ENCODE measurements at places on chromosomes 2 and 18.

- no peak for DNase-seq
Measured at GRCh38 chr18:31211047-31211446, 48.4 kb upstream of the DSC1 start.

DNA sequence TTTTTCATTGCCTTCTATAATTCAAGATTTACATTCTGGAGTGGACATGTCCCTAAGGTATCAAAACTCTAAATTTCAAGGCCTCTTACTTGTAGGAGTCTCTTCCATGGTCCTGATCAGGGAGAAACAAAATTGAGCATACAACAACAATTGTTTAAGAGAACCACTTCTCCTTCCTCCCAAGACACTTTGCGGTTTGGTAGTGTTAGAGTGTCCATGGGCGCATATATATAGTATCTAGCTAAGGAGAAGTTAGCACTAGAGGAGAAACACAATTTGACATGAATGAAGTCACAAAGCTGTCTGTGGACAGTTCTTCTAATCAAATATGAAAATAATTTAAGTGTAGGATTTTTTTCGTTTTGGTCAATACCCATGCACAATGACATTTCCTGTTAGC, 349.1 kb upstream of the MAP2 start:
- DNase-seq, result no peak

DNA sequence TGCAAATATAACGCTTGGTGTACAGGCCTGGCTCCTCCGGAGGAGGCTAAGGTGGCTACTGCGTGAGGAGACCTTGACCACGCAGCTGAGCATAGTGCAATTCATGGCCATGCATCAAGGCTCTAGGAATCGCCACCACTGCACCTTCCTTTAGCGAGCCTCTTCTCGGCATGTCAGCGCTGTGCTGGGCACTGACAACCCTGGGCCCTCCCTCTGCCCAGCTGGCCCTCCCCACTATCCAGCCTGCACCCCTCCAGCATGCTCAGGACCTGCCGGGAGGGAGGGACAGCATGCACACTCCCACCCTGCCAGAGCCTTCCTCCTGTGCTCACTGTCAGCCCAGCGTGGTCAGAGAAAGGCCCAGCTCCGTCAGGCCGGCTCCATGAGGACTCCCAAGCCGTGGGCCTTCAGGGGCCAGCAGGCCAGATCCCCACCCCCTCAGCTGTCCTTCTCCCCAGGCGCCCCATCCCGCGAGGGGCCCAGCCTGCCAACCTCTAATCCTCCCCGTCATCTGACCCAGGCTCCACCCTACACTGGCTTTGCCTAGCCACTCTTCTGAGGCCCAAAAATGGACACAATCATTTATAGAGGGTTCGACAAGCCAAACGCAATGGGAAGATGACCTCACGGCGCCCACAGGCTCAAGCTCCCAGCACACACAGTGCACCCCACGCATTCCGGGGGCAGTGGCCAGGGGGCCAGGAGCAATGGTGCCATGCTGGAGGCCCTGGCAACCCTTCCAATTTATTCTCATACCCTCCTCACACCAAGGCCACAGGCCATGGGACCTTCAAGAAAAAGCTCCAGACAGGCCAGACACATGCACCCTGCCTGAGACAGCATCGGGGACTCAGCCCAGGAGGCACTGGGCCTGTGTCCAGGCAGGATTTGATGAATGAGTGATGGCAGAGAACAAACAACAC, 3.5 kb downstream of the BIN1 start:
- no peak for DNase-seq

- DNase-seq, result peak; percentile 80
Measured at GRCh38 chr18:77000527-77000926, 132.1 kb downstream of the MBP start.

GRCh38 chr18:72640557-72640956, 96.4 kb upstream of the CBLN2 start:
- no peak for DNase-seq

DNA sequence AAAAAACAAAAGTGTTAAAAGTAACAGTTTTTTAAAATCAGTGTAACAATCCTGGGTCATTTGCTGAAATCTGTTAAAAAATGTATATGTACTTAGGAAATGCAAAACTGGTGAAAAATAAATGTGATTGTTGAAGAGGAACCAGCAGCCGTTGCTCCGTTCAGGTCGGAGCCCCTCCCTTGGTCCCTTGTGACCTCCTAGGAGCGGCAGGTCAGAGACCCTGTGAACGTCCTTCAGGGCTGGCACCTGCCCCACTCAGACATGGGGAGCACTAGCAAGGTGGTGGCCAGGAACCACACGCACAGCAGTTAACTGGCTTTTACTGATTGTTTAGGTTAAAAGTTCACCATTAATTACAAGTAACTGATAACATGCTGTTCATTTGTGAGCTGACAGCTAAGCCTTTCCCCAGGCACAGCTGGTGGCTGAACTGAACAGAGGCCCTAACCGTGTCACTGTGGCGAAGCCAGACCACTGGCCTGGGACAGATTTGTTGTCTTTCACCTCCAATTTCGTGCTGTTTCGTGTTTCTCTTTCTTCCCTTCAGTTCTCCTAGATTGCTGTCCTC, 159.2 kb upstream of the ALKAL2 start:
- no peak for DNase-seq

DNA sequence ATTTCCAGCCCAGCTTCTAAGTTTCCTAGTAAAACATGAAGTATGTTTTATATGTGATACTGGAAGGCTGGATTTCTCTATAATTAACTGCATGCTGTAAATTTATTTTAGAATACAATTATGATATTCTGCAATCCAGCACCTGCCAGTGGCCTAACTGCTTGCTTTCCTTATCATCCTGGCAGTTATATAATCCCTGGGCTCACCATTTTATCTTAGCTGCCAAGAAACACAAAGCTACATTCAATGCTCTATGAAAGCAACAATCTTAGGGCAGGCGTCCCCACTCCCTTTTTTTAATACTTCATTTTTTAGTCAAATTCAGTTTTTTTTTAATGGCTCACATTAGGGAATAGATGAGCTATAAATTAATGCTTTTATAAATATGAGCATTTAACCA, 38.4 kb upstream of the UBXN4 start:
- DNase-seq, result no peak

DNA sequence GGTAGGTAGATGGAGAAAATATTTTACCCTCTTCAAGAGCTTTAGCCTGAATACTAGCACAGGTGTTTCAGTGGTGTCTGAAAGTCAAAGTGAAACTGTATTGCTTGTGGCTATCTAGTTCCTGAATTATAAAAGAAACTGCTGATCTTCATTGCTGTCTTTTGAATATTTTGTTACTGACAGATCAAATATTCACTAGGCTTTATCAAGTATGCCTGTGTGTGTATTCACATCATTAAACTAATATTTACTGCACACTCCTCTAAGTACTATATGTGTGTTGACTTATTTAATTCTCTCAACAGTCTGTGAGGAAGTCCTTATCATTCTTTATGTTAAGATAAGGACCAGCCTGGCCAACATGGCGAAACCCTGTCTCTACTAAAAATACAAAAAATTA, 139.6 kb downstream of the SOCS6 start:
- DNase-seq, result no peak

GRCh38 chr2:120221616-120222015, 1.6 kb downstream of the TMEM185B start:
- no peak for DNase-seq

DNA sequence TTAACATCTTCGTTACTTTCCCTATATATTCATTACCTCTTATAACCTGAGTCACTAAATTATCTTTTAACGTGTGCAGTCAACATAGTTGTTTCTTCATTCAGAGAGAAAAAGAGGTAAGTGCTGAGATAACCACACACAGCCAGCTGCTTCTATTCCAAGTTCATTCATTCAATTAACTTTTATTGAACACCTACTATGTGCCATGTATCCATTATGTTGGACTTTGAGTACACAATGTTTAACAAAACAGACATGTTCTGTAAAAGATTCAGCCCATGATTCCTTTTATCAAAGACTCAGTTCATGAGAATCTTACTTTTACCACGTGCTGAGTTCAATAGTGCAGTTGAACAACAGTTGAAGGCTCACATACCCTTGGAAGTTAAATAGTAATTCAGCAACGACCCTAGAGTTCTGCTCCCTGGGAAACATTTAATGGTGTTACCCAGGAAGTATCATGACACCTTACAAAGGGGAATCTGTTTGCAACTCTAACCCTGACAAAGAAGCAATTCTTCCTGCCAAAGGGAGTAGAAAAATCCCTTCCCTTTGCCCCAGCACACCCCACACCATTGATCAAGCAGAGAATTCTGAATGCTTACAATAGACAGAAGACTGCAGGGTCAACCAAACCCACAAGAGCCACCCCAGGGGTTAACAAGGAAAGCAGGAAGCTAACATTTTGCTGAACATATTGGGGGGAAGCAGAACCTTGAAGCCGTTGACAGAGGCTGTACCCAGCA, 595.8 kb downstream of the STK39 start:
- no peak for DNase-seq

GRCh38 chr2:168397629-168398028, 58.4 kb upstream of the CERS6 start:
- no peak for DNase-seq

- no peak for DNase-seq
Measured at GRCh38 chr18:33804258-33804657, 226.2 kb downstream of the ASXL3 start.

DNA sequence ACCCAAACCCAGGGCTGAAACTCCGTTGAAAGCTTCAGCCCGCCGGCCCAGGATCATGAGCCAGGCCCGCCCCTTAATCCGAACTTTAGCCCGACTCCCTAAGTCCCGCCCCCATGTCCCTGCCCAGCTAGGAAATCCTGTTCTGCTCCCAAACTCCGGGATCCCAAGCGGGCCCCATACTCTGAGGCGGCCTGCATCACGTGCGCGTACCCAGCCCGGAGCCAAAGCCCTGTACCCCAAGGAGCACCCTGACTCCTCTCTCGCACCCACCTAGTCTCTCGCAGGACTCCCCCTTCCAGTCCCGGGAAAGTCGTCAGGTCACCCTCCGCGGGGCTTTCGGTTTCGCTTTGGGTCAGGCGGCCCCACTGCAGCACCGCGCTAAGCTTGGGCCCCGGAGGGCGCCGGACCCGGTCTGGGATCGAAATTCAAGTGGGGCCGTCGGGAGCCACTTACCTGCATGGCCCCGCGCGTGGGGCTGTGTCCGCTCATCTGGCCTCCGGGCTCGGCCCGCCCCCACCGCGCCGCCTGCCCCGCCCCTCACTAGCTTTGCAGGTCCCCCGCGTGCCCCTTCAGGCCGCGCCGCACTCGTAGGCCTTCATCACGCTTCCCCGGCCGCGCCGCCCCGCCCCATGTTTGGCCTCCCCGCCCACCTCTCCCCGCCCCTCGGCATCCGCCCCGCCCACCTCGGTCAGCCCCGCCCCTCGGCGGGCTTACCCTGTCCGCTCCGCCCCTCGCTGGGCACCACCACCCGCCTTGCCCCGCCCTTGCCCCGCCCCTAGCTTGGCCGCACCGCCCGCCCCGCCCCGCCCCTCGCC, at the start of gene DNPEP:
DNPEP (minus strand) TSS at position 607 of the 815 bp plus-strand sequence; CDS start at position 489, 118 bp downstream.
- DNase-seq, result peak; percentile 94

DNA sequence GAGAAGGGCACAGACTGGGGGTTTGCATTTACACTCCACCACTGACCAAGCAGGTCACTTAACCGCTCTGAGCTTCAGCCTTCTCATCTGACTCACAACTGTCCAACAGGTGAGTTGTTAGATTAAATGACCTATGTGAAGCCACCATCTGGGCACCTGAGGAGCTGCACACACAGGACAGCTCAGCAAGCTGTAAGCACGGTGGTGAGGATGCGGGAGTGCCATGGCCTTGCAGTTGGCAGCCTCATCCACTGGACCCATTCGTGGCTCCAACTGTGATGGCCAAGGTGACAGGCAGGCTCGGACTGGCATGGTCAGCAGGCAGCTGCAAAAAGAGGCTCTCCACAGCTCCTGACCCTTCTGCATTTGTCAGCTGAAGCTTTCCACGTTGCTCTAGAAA, 23.3 kb upstream of the AMMECR1L start:
- DNase-seq, result no peak

DNA sequence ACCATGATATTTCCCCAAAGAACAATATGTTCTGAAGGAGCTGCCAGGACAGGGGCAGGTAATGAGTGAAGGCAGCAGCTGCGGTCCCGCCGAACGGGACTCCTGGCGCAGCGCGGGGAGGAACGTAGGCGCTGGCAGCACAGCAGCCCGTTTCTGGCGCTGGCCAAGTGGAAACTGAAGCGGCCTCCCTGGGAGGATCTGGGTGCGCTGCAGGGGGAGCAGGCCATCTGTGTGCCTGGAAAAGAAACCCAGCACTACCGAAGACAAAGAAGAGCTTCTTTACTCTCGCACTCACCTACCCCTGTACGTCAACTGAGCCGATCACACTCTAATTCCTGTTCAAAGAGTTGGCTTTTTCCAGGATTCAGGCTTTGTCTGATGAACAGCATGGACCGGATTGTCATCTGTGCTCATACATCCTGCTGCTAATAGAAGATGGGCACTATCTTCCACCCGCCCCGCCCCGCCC, 11.8 kb downstream of the G6PC2 start:
- DNase-seq, result peak; percentile 30

DNA sequence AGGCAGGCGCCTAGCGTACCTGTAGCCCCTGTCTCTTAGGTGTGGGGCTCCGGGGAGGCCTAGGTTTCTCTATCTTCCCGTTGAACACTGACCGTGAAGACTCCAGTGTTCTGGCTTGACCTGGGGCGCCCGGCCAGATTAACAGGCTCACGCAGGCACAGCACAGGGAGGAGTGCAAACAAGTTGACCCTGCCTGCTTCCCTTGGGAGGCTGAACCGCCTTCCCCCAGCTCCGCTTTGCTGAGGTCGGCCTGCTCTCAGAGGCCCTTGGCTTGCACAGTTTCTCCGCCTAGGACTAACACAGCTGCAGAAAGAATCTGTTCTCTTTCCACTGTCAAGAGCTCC, 567 bp downstream of the PCYOX1 start:
- peak; percentile 21 for DNase-seq

DNA sequence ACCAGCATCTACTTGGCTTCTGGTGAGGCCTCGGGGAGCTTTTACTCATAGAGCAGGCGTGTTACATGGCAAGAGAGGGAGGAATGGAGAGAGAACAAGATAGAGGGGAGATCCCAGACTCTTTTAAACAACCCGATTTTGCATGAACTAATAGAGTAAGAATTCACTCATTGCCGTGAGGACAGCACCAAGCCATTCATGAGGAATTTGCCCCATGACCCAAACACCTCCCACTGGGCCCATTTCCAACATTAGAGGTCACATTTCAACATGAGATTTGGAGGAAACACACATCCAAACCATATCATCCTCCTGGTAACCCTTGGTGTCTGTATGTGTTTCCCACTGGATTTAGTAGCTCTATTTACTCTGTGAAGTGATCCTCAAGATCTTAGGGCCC, 249.9 kb upstream of the SP5 start:
- DNase-seq, result no peak

DNA sequence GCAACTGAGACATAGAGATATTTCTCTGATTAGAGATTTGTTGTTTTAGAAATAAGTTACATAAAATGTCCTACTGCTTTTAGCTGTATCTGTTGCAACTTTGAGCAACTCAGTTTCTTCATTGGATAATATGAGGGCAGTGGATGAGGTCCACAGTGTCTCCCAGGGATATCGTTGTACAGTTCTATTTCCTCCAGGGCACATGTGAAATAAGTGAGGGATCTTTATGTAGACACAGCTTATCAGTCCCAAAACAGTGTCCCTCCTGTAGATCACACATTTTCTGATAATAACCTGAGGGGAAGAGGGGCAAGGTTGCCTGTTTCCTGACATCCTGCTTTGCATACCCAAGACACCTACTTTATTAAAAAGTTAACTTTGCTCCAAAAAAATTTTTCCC, 1231.2 kb upstream of the ZEB2 start:
- no peak for DNase-seq
